ENCODE measurements at places on chromosomes 7 and 10.

DNA sequence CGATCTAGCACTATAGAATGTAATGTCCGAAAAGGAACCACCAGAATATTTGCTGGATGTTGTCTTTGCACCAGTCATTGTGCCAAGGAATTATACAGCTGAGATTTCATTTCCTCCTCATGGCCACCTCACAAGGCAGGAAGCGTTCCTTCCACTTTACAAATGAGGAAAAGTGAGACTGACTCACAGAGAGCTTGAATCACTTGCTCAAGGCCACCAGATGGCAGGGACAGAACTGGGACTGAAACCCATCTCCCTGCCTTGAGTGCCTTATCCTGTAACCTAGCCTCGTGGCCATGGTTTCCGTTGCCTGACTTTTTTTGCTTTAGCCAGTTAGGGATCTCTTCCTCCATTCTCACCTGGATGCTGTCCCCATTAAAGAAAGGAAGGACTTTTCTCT lies 44.7 kb upstream of the PDZD8 start:
- no peak for DNase-seq

DNA sequence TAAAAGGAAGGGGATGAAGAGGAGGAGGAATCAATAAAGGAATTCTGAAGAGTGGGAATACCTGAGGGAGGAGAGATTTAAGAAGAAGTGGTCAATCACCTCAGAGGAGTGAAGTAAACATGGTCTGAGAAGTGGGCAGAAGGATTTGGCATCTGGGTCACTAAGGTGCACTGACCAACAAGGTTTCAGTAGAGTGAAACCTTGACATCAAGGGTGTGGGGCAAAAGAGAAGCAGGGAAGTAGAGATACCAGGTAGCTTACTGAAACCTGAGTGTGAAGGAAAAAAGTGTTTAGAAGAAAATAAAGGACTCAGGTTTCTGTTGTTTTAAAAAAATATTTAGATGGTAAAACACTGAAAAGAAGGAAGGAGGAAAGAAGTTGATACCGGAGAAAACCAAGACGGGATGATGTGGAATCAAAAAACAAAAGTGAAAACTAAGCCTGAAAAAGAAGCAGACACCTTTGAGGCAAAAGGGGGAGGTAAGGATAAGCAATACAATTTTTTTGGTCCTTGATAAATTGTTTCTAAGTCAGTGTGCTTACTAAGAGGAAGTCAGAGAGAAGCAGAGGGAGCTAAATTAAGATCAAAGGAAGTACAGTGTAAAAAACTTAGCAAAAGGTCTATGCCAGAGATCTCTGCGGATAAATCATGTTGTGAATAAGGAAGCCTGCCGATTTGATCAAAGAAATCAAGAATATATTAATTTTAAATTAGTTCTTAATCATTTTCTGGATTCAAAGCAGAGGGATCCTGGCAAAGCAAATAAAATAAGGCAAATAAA lies 137.2 kb upstream of the GPR22 start:
- DNase-seq, result no peak

DNA sequence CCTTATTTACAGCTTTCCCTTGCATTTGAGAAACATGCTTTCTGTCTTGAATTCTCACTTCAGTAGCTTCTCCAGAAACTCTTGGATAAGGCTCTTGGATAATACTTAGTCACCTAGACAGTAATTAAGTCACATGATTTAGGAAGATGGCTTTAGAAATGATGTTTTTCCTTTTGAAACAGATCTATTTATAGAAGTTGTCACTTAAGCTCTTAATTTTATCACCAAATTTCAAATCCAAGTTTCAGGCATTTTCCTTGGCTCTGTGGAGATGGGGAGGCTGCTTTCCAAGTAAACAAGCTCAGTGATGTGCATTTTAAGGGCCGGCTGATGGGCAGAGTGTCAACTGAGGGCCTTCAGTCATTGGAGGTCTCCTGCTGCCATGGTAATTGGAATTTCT lies 130.3 kb downstream of the SRI start:
- DNase-seq, result no peak

GRCh38 chr10:60907236-60907635 lies 36.7 kb downstream of the RHOBTB1 start:
- DNase-seq, result no peak

DNA sequence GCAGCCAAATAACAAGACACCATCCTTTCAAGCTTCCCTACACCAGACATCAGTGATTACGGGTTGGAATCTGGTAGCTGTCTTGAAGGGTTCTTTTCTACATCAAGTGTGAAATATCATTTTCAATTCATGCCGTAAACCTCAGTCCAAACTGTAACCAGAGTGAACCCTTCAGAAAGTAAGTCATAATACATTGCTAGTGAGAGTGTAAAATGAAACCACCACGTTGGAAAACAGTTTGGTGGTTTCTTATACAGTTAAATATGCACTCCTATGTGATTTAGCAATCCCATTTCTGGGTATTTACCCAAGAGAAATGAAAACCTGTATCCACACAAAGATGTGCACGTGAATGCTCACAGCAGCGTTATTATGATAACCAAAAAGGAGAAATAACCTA lies 25.6 kb upstream of the ZC3HAV1L start:
- no peak for DNase-seq

DNA sequence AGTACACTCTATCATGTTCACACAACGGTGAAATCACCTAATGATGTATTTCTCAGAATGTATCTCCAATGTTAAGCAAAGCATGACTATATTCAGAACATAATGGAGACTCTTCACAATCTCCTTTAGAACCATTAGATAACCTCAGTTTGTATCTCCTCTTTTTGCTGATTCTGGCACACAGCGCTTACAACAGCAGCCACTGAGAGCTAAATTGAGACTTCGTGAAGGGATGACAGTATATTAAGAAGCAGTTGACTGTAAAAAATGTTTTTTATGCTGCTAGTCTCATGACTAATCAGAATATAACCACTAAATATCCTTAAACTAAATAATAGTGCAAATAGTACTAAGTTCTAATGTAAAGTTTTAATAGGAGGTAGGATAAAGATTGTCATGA lies 46.9 kb downstream of the KMT2E start:
- DNase-seq, result no peak

DNA sequence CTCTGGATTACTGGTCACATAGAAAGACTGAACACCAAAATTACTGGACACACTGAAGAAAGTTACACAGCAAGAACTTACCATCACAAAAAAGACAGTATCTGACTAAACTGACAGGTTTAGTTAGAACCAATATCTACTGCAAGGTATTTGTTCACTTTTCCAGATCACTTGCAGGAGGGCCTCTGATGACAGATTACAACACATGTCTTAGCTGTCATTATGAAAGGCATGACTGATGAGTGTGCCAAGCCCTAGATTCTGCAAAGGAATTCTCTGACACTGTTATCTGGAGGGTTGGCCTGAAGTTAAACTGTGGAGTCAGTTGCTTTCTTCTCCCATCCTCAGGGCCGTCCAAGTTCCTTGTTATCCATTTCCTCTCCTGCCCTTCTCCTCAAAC lies 242.7 kb downstream of the KIF20B start:
- no peak for DNase-seq

GRCh38 chr10:88651101-88651551 lies 13.1 kb upstream of the LIPF start:
- DNase-seq, result no peak

DNA sequence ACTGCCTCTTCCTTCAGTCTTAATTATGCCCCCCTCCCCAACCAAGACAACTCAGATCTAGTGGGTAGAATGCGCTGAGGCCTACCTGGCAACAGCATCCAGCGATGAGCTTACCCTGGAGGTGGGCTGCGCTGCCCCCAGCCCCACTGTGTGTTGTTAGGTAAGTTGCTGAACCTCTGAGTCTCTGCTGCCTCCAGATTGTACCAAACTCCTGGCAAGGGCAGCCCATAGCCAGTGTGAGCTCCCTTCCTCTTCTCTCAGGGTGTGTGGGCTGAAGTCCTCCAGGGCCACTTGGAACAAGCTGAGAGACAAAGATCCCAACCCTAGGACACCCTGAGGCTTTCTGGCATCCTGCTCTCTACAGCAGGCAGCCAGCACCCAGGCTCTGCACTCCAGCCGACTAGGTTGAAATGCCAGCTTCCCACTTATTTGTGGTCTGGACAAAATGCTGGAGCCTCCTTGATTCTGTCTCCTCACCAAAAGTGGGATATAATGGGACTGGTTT lies 135.3 kb downstream of the ARHGAP22 start:
- no peak for DNase-seq

Data from ovary (tissue), 10 donors.